ENCODE measurements at places on chromosomes 1 and 21.
A peak's percentile ranks its signal among the peaks of the same experiment; 100 is the strongest.

GRCh38 chr1:234875953-234876855 lies 252.4 kb downstream of the TOMM20 start:
- peak; percentile 42 for DNase-seq

GRCh38 chr1:32891241-32891570 lies 4.9 kb downstream of the HPCA start:
- no peak for DNase-seq

- DNase-seq: no peak
These were observed 1686.2 kb downstream of the PLA2G4A start for GRCh38 chr1:188514917-188515316.

DNA sequence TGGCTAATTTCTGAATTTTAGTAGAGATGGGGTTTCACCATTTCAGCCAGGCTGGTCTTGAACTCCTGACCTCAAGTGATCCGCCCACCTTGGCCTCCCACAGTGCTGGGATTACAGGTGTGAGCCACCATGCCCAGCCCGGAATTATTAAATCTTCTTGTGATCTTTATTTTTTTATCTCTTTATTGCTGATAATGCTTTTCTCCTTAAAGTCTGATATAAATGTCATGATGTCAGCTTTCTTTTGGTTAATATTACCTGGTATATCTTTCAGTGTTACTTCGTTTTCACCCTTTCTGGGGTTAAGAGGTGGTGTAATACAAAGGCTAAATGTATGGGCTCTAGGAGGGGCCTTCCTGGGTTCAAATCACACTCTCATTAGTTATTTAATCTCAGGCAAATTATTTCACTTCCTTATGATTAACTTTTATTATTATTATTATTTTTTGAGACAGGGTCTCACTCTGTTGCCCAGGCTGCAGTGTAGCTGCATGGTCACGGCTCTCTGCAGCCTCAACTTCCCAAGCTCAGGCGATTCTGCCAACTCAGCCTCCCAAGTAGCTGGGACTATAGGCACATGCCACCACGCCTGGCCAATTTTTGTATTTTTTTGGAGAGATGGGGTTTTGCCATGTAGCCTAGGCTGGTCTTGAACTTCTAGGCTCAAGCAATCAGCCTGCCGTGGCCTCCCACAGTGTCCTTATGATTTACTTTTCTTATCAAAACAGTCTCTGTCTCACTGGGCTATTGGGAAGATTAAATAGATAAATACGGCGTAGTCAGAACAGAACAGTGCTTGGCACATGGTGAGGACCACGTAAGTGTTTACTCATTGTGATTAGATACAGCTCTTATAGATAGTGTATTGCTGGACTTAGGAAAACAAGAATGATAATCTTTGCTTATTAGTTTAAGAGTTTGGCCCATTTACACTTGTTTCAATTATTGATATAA lies 216.5 kb downstream of the URB2 start:
- no peak for DNase-seq

- DNase-seq: peak; percentile 77
These were observed 130.3 kb upstream of the DPYD start for GRCh38 chr1:98051065-98051675.

- DNase-seq: no peak
These were observed 4.8 kb downstream of the GBP7 start for GRCh38 chr1:89171067-89171438.

- DNase-seq: no peak
These were observed 312.4 kb downstream of the PTBP2 start for GRCh38 chr1:97033949-97034348.

- peak; percentile 44 for DNase-seq
These were observed 425 bp downstream of the DDR2 start for GRCh38 chr1:162632698-162633080.
